ENCODE measurements at places on chromosomes 12 and 14. TPM values are rescaled to one million over a fixed set of nuclear protein-coding genes. Genes with fewer than 3 reads are reported as not detected.

Gene DPY19L2
- 3.3 TPM for total RNA-seq

Gene SYCP3
- 0.21 TPM for total RNA-seq

Gene FBLN5
- 7.3 TPM for total RNA-seq

Gene RND1
- total RNA-seq: not detected

Gene DCN
- 356 TPM for total RNA-seq
